GM23248 (cell line): ENCODE measurements at places on chromosomes 6 and 20.

GRCh38 chr6:137849181-137849980, 17.7 kb upstream of the TNFAIP3 start:
- DNase-seq, result no peak

DNA sequence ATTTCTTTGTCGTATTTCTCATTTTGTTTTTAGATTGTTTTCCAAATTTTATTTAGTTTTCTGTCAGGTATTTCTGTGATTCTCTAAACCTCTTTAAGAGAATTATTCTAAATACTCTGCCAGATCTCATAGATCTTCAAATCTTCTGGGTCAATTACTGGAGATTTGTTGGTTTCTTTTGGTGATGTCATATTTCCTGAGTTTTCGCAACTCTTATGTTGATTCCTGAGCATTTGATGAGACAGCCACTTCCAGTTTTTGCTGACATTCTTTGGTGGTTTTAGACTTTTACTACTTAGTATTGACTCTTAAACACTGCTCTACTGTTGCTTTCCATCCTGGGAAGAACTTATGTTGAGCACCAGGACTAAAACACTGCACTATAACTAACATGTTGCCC, 21.9 kb downstream of the ADGB start:
- peak; percentile 2 for DNase-seq

DNA sequence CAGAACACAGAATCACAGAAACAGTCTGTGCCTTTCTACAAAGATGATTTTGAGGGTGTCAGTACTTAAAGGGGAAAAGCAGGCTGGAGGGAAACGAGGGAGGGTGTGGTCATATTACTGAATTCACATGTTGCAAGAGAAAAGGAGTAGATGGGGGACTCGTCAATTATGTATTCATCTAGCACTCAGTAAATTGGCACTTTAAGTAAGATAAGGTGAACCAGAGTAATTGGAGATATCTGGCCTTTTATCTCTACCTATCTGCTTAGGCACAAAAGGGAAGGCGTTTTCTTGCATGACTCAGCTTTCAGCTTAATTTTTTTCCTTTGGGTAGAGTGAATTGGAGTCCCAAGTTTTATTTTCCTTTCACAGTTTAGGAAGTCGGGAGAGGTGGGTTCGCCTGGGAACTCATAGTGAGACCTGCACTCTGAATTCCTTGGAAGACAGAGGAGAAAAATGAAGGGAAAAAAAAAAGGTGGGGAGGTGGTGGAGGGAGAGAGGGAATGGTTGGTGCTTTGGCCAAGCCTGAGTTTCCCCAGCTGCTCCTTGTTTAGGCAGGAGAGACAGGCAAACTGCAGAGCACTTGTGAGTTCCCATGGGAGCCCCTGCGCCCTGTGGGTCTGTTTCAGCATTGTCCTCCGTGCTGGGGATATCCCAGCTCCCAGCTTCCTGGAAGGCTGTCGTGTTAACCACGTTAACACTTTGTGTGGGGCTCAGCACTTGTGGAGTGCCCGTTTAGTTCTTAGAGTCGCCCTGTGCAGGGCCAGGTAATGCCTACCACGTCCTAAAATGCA, 19.7 kb upstream of the GTSF1L start:
- DNase-seq, result no peak

GRCh38 chr6:39018103-39018502, 30.5 kb upstream of the GLP1R start:
- no peak for DNase-seq

- no peak for DNase-seq
Measured at GRCh38 chr6:139254196-139254595, 37.6 kb downstream of the TXLNB start.

- no peak for DNase-seq
Measured at GRCh38 chr6:156957931-156958547, 180.9 kb downstream of the ARID1B start.

DNA sequence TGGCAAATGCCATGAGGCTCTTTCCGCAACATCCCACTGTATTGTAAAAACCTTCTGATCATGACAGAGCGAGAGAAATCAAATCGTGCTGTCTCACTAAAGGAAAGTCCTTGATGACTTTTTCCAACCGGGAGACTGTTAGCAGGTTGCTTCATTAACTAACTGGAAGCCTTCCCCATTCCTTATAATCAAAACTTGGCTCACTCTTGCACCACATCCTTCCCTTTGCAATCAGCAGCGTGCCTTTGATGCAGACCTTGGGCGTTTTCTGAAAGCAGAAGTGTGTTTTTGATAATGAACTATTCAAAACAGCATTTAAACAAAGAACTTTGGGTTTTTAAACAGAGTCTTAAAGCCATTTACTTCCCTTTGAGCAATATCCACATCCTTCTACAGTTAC, 96.2 kb upstream of the CNR1 start:
- no peak for DNase-seq
